ENCODE measurements at places on chromosomes 7 and 10. TPM values are rescaled to one million over a fixed set of nuclear protein-coding genes. Genes with fewer than 3 reads are reported as not detected.
A peak's percentile ranks its signal among the peaks of the same experiment; 100 is the strongest.

Gene LRRTM3
- total RNA-seq = not detected

Gene SERPINE1
- 0.66 TPM for total RNA-seq

Gene TNRC18
- 31.7 TPM for total RNA-seq

Gene CACNA2D1
- 1.5 TPM for total RNA-seq

DNA sequence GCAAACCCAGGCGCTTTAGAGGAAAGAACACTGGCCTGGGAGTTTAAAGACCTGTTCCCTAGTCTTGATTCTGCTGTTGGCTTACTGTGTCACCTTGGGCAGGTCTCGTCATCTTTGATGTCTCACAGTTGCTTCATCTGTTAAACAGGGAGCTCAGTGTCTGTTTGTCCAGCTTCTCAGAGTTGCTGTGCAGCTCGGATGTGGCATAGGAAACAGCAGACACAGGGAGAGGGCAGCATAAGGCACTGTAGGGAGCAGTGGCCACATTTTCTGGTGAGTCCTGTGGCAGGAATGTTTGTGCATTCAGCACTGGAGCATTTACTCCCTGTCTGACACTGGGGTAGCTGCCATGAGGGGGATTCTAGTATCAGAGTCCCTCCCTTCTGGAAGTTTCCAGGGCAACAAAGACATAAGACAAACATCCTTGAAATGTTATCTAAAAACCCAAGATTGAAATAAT is 2.0 kb downstream of the REPIN1 start:
- peak overlapping the region; percentile 96 for H3K4me3 ChIP-seq
- H3K27ac ChIP-seq = peak overlapping the region; percentile 97
- DNase-seq = no peak
- H3K4me1 ChIP-seq = peaks cover 36% of the 10 kb centered on the region
- H3K27me3 ChIP-seq = no peaks in the 10 kb centered on the region

DNA sequence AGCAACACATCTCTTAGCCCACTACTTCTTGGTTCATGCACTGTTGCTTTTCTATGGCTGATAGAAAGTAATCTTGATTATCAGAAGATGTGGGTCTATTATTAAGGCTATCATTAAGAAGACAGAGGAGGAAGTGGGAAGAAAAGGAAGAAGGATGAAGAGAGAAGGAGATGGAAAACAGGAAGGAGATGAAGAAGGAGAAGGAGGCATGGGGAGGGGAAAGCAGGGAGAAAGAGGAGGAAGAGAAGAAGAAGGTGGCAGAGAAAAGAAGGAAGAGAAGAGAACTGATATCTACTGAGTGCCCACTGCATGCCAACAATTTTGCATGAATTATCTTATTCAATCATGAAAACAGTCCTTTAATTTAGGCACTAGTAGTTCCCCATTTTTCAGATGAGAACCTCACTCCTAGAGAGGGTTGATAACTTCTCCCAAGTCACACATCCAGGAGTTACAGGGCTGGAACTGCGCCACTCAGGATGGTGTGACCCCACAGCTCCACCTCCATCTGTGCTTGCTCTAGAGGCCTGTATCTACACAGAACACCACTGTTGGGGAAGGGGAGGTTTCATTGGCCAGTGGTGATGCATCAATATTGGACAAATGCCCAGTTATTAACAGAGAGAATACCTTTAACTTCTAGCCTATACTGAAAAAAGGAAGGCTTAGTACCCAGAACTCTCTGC is 147.4 kb downstream of the CXCL12 start:
- no peak overlapping the region for H3K27ac ChIP-seq
- H3K36me3 ChIP-seq = no peaks in the 10 kb centered on the region
- H3K27me3 ChIP-seq = no peaks in the 10 kb centered on the region
- no peak overlapping the region for H3K4me3 ChIP-seq
- no peaks in the 10 kb centered on the region for H3K4me1 ChIP-seq

- no peak overlapping the region for H3K27ac ChIP-seq
- no peak for DNase-seq
- H3K27me3 ChIP-seq = no peaks in the 10 kb centered on the region
- H3K4me3 ChIP-seq = no peak overlapping the region
Observed at GRCh38 chr7:25056368-25056767, 68.7 kb downstream of the CYCS start.

DNA sequence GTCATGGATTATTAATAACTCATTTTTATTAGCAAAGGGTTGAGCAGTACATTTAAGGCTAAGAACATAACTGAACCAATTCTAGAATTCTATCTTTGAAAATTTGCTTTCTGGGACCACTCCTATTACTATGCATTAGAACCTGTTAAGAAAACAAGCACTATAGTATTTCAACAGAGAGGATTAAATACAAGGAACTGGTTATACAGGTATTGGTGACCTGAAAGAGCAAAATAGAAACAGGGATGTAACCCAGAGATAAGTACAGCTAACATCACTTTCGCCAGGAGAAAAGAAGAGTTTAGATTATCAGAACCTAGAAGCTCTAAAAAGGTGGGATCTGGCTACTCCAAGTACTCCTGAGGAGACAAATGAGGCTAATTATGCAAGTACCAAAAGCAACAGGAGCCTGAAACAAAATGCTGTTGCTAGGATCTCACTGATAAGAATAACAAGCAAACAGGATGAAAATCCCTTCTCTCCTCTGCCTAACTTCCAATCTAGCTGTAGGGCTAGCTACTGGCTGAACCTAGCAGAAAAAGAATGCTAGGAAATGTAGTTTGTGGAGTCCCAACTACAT is 32.1 kb upstream of the ELAPOR2 start:
- no peak overlapping the region for H3K27ac ChIP-seq
- H3K4me1 ChIP-seq = no peaks in the 10 kb centered on the region
- DNase-seq = no peak
- H3K4me3 ChIP-seq = 0 out of 2 replicates have a peak overlapping the region, but pooled peaks have one; percentile 28
- H3K27me3 ChIP-seq = no peaks in the 10 kb centered on the region

- H3K27me3 ChIP-seq = no peaks in the 10 kb centered on the region
- H3K36me3 ChIP-seq = no peaks in the 10 kb centered on the region
- H3K4me1 ChIP-seq = peaks cover 26% of the 10 kb centered on the region
- peak overlapping the region; percentile 43 for H3K4me3 ChIP-seq
Observed at GRCh38 chr10:89163265-89163995, 43.7 kb downstream of the CH25H start.

DNA sequence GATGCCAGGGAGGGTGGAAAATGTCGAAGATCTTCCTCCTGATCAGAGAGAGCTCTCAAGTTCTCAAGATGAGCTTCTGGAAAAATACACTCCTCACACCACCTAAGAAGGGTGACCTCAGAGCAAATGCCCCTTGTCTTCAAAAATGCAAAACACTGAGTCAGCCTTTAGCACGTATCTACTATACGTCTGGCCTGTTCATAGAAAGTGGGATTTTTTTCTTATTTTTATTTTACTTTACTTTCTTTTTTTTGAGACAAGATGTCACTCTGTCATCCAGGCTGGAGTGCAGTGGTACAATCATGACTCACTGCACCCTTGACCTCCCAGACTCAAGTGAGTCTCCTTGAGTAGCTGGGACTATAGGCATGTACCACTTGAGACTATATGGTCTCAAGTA is 57.1 kb downstream of the AFAP1L2 start:
- no peak for DNase-seq
- no peaks in the 10 kb centered on the region for H3K36me3 ChIP-seq

DNA sequence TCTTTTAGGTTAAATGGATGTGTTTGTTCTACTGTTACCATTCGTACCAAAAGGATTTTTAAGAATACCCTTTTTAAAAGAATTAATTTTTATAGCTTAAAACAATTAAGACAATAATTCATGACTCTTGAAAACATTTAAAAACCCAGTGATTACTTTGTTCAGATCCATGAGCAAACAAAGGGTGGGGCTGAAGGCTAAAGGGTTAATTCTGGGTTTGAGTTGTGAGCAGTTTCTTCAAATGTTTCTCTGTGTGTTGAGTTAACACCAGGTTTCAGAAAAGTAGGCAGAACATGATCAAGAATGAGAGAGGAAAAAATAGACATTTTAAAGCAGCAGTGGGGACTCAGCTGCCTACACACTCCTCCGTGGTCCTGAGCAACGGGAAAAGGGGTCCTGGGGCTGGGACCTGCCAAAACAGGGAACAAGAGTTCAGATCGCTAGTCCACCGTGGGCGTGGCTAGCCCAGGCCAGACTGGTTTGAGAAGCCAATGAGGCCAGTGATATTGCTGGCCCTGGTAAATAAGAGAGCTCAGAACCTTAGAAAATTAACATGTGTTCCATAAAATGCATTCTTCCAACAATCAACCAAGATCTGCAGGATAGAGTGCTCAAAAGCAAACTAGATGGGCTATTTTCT is 14.9 kb upstream of the EZH2 start:
- no peak overlapping the region for H3K4me3 ChIP-seq
- no peaks in the 10 kb centered on the region for H3K36me3 ChIP-seq
- H3K4me1 ChIP-seq = no peaks in the 10 kb centered on the region
- no peak for DNase-seq
